Cerebellum (tissue), 4 donors: ENCODE measurements at places on chromosomes 3 and 15. TPM values are rescaled to one million over a fixed set of nuclear protein-coding genes. Genes with fewer than 3 reads are reported as not detected.

Gene CHRNA7
- total RNA-seq: 7.3 TPM

Gene TMEM40
- total RNA-seq: not detected

Gene AQP9
- 0.09 TPM for total RNA-seq

Gene ITIH3
- 0.45 TPM for total RNA-seq

Gene DAZL
- 0.09 TPM for total RNA-seq

Gene MYRIP
- 13.5 TPM for total RNA-seq

Gene FRMD4B
- total RNA-seq: 37.7 TPM

Gene HES1
- 14.3 TPM for total RNA-seq

Gene PDZRN3
- 14.1 TPM for total RNA-seq

Gene INSYN1
- 22.9 TPM for total RNA-seq

DNA sequence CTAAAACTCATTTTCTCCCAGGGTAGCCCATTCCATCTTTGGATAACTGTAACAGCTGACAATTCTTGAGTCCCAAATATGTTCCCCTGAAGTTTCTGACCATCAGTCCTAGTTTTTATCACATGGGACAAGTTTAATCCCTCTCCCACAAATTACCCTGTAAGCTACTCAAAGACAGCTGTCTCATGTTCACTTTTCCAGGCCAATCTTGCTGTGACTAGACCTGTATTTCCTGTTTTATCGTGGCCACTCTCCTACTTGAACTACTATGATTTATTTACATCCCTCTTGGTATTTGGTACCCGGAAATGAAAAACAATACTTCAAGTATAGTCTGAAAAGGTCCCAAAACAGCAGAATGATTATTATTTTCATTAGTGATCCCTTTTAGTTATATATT lies 95.1 kb upstream of the MEX3B start:
- no peak for DNase-seq

DNA sequence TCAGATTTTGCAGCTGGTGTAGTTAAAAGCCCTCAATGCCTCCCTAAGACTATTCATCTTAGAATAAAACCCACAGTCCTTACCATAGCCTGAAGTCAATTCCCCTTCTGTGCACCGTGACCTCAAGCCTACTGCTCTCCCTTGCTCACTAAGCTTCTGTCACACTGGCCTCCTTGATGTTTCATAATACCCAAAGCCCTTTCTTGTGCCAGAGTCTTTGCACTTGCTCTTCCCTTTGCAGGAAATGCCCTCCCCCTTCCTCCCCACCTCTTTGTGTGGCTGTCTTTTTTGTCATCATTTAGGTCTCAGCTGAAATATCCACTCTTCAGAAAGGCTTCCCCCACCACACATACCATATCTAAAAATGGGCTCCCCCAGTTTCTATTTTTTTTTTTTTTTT lies 4.2 kb upstream of the PLEKHO2 start:
- DNase-seq: no peak

GRCh38 chr3:197329382-197329781 lies 31.0 kb upstream of the DLG1 start:
- no peak for DNase-seq

- no peak for DNase-seq
Observed at GRCh38 chr3:140128217-140128616, 193.2 kb downstream of the CLSTN2 start.

DNA sequence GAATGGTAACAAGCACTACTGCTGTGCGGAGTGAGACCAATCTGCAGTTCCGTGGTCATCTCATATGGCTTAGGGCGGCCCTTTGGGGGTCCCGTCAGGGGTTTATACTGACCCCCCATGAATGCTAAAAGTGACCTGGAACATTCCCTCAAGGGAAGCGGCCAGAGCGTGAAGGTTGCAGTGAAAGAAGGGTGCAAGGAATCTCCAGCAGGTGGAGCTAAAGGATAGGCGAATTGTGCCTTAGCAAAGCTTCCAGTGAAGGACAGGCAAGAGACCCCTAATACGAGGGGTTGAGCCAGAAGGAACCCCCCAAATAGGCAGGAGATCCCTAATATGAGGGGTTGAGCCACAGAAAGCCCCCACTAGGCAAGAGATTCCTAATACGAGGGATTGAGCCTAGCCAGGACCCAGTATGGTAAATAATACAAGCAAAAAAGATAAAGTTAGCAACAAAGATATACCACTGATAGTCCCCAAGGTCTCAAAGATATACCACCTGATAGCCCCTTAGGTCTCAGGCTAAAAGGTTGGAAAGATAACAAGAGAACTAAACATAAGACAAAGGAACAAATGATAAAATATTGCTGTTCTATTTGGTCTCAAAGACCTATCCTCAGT lies 32.8 kb downstream of the ZNF589 start:
- peak; percentile 75 for DNase-seq

GRCh38 chr15:77402740-77403379 lies 17.0 kb downstream of the PEAK1 start:
- DNase-seq: no peak

DNA sequence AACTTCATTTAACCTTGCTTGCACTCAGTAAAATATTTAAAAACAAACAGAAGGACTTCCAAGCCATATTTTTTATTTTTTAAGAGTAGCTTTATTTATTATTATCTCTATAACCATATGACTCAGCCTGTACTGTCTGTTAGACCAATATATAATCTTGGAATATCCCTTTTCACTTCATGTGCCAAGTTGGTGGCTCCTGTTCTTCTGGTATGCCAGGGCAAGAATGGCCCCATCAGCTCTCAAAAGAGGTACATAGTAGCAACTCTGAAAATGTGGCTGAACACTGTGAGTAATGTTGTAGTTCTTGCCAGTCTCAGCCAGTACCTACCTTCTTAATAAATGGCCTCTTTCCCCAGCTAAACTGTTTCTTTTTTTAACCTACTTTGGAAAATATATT lies 257.0 kb upstream of the UBE2E1 start:
- no peak for DNase-seq

GRCh38 chr3:32815841-32816438 lies 1.9 kb upstream of the TRIM71 start:
- DNase-seq: no peak

- no peak for DNase-seq
Observed at GRCh38 chr15:96165775-96166174, 164.7 kb upstream of the NR2F2 start.

- DNase-seq: no peak
Observed at GRCh38 chr3:17850448-17850847, 108.0 kb upstream of the TBC1D5 start.

DNA sequence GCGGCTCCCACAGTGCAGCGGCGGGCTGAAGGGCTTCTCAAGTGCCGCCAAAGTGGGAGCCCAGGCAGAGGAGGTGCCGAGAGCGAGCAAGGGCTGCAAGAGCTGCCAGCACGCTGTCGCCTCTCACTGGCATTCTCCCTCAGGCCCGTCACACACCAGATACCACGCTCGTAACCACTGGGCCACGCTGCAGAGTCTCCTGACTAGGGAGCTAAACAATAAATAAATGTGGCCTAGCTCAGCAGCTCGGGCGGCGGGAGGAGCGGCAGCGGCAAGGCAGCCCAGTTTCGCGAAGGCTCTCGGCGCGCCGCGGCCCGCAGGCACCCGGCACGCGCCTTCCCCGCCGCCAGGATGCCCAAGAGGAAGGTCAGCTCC lies 55.9 kb upstream of the FAM174B start:
- DNase-seq: no peak

GRCh38 chr15:85607842-85608241 lies 186.9 kb downstream of the KLHL25 start:
- no peak for DNase-seq

DNA sequence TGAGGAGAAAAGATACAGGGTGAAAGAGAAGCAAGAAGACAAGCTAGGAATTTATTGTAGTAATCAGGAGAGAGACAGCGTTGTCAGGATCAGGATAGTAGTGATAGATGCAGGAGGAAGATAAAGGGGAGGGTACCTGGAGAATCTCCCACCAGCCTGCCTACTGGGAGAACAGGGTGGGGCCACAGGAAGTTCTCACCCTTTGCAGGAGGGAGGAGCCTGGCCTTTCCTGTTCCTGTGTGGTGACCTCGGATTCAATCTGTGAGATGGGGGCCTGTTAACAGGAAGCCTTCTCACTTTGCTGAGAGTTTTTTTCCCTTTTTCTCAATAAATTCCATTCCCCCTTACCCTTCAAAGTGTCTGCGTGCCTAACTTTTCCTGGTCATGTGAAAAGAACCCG lies 37.6 kb downstream of the GMPS start:
- DNase-seq: no peak

DNA sequence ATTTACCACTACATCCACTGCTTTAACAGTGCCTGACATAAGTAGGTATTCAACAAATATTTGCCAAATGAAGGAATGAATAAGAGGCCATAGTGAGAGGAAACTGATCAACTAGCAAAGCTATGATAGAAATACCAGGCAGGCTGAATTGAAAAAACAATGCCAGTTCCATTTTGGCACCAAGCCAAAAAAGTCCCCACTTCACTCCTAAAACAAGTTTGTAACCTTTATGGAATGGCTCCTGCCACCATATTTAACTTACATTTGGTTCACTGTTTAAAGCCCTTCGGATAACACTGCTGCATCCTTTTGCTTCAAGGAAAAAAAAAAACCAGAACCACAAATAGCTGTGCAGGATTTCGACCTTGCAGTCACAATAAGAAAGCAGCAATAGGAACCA lies 166.1 kb downstream of the FRMD5 start:
- no peak for DNase-seq

- no peak for DNase-seq
Observed at GRCh38 chr3:157444797-157445184, 8.1 kb downstream of the PTX3 start.

GRCh38 chr15:48407646-48408045 lies 76.4 kb downstream of the DUT start:
- DNase-seq: no peak

DNA sequence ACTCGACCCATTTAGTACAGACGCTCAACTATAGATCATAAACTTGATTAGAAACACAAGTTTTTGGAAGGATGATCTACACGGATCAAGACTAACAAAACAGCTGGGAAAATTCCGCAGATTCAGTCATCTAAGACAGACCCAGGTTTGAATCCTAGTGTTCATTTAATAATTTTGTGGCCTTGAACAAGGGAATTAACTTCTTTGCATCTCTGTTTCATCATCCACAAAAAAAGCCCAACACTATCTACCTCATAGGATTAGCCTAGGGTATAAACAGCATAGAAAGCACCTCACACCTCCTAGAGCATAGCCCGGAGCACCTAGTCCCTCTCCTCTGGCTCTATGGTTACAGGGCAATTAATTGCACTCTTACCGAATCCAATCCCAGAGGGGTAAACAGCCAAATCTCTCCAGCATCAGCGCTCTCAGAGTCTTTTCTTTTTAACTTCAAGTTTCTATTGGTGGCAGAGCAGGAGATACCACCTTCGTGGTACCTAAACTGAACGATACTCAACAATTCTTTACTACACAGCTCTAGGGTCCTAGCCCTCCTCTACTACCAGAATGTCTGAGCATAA lies 3.5 kb downstream of the TBL1XR1 start:
- DNase-seq: no peak

- peak; percentile 89 for DNase-seq
Observed at GRCh38 chr3:141940194-141940776, 63.8 kb downstream of the ATP1B3 start.
